NCI-H526 (cell line): ENCODE measurements at places on chromosomes 7 and 10.

GRCh38 chr10:9302140-9302746 is 1247.8 kb downstream of the GATA3 start:
- peak; percentile 62 for DNase-seq

DNA sequence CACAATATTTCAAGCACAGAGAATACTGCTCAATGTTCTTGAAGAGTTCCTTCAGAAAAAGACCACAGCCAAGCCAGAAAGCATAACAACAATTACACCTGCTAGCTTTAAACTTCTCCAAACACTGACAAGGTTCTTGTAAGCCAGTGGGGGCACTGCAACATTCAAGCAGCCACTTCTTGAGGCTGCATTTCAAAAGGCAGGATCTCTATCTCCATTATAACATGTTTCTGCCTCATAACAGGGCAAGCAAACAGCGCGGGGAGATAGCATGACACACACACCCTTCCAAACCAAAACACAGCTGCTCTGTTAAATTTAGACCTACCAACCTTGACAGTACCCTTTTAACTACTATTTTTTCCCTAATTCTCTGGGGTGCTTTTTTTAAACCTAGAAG is 30.8 kb downstream of the CHCHD3 start:
- peak; percentile 19 for DNase-seq

DNA sequence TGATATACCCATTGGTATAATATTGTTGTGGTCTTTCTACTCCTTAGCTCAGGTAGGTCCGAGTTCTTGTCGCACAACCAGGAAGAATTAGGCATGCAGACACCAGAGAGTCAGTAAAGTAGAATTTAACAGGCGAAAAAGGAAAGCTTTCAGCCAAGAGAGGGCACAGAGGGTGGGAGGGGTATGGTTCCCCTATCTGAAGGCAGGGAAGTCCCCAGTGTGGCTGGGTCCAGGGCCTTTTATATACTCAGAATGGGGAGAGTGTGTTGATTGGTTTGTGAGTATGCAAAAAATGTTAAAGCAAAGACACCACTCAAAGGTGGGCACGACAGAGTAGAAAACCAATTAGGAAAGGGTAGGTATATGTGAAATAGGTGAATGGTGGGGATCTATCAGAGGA is 53.9 kb downstream of the IMMP2L start:
- no peak for DNase-seq

DNA sequence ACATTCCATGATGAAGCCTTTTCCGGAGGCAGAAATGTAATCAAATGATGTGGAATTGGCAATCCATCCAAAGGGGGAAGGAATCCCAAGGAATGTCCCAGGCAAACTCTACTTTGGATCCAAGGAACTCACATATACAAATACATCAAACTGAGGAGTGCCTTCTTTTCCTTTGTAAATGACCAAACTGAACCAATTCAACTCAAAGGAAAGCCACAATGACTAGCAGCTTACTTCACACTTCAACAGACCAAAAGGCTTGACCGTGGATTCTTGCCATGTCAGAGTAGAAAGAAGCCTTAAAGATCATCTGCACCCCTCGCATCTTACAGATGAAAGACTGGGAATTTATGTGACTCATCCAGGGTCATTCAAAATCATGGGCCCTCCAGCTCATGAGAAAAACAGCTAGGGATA is 79.7 kb upstream of the MACROH2A2 start:
- no peak for DNase-seq

GRCh38 chr7:27080844-27081436 is 14.9 kb downstream of the HOXA1 start:
- DNase-seq: no peak

DNA sequence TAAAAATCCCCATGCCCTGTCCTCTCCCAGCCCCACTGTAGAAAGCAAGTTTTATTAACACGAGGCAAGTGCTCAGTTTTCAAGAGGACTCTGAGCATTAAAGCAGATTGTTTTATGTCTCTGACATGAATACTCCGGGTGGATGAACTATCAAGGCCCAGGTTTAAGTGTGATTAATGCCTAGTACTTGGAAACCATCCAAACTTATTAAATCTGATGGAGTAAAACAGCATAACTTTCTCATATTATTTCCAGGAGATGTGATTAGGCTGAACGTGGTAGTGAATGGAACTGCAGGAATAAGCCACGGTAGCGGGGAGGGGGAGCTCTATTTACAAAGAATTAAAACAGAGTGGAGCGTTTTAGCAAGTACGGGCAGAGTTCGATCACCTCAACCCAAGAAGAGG is 144.2 kb upstream of the RNF32 start:
- DNase-seq: no peak

GRCh38 chr7:29237489-29237888 is 42.9 kb downstream of the CHN2 start:
- no peak for DNase-seq

- DNase-seq: no peak
Measured at GRCh38 chr10:78065611-78066010, 31.9 kb downstream of the RPS24 start.

GRCh38 chr7:154777489-154777888 is 225.4 kb downstream of the PAXIP1 start:
- peak; percentile 45 for DNase-seq

DNA sequence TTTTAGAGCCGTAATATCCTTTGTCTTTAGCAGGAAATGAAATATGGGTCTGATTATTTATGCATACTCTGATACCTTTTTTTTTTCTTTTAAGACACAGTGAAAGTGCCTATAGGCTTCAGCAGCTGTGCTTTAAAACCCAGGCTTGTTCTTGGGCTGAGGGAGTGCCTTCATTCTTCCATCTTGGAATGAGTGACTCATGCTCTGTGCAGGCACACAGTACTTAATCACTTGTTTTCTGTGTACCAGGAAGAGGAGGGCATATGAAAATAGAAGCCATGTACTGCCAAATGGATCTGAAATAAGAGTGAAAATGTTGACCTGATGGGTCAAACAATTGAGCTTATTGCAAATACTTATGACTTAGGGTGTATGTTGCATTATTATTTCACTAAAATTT is 12.0 kb downstream of the INPP5F start:
- DNase-seq: no peak

DNA sequence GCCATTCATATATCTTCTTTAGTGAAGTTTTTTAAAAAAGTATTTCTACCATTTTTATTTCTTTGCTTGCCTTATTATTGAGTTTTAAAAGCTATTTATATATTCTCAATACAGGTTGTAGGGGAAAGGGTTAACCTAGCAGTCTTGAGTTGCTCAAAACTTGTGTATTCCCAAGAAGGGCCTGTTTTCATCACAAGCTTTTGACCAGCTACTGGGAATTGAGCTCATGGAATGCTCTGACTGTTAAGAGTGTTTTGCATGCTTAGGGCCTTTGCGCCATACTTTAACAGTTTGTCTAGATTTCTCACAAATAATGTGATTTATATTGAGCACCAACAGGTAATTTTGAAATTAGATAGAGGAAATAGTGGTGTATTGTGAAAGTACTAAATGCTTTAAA is 72.0 kb upstream of the CALCR start:
- DNase-seq: no peak

DNA sequence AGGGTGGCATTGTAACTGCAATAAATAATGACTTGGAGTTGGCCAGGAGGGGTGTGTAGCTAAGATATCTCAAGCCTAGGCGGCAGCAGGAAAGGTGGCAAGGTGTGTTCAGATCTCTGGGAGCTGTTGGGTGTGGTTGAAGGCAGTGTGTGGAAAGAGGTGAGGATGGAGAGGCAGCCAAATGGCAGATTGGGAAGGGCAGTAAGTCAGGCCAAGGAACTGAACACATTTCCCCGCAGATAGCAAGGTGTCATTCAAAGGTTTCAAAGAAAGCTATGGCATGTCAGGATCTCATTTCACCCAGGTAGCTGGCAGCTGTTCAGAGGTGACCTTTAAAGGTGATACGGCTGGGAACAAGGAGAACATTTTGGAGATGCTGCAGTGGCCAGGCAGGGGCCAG is 586.0 kb upstream of the MGMT start:
- DNase-seq: no peak

DNA sequence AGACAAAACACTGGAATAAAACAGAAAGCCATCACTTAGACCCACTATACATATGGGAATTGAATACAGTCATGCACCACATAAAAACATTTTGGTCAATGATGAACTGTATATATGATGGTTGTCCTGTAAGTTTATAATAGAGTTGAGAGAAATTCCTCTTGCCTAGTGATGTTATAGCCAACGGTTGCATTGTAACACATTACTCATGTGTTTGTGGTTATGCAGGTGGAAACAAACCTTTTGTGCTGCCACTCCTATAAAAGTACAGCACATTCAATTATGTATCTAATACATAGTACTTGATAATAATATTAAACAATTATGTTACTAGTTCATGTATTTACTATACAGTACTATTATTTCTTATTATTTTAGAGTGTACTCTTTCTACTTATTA is 381.2 kb upstream of the MBL2 start:
- no peak for DNase-seq

GRCh38 chr7:94396596-94396995 is 1.9 kb downstream of the COL1A2 start:
- DNase-seq: no peak

DNA sequence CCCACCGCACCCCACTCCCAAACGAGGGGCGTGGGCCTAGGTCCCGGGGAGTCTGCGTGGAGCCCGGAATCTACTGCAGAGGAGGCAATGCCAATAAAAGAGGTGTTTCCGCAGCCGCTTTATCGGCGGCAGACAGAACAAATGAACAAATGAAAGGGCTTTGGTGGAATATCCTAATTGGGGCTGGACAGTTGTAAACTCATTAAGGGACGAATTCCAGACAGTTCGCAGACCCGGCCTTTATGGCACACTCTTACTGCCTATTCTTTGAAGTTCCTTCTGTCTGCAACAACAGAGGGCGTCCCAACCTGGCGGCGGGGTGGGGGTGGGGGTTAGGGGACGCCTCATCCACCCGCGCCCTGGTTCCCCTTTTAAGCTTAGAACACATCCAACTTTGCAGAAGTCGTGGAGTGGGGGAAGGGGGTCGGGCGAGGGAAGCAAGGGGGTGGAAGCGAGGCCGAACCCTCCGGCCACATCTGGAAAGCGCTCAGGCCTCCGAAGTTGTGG is 4.1 kb downstream of the HOXA9 start:
- DNase-seq: no peak

DNA sequence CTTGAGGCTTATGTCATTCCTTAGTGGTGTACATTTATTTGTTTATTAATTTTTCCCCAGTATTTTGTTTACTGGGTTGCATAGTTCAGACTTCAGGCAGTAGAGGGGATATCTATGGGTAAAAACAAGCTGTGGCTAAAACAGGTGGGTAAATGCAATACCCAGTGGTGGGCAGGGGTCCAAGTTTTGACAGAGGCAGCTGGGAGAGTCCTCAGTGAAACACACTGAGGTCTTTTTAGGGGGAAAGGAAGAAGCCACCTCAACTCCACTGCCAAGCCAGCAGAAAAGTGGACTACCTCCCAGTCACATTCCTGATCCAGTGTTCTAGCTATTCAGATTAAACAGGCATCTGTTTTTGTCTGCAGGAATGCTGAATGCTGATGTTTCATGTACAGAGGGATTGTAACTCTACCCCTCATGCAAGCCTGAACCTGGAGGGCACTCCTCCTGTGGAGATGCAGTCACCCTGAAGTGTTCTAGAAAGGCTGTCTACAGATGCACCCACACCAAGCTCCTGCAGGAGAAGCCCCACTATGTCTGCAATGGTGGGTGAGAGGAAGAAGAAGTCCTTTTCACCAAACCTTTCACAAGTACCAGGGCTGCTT is 757.8 kb downstream of the INHBA start:
- DNase-seq: no peak

- no peak for DNase-seq
Measured at GRCh38 chr10:13700473-13701144, 113.8 kb downstream of the PRPF18 start.

GRCh38 chr10:34223658-34224057 is 591.4 kb downstream of the PARD3 start:
- no peak for DNase-seq

DNA sequence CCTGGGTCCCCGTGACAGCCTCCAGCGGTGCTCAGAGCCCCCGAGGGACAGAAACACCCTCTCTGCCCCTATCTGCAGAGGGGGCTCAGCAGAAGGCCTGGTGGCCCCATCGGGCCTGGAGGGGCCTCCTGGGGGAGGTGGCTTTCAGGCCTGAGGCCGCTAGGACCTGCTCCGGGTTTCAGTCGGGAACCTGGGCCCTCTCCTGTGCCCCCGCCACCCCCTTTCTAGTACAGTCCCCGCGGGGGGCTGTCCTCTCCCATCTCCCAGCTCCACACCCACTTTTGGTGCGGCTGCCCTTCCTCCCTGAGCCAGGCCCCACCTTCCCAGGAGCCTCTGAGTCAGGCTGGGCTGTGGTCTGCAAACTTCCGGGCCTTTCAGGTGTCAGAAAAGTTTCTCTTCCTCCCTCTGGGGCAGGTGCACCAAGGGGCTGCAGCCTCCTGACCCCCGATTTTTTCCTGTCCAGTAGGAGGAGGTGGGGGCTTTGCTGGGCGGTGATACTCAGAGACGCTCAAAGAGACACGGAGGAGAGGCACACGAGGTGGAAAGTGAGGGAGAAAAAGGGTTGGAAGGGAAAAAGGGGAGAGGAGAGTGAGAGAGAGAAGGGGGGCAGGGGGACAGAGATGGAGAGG is 692 bp downstream of the CARD11 start:
- no peak for DNase-seq

DNA sequence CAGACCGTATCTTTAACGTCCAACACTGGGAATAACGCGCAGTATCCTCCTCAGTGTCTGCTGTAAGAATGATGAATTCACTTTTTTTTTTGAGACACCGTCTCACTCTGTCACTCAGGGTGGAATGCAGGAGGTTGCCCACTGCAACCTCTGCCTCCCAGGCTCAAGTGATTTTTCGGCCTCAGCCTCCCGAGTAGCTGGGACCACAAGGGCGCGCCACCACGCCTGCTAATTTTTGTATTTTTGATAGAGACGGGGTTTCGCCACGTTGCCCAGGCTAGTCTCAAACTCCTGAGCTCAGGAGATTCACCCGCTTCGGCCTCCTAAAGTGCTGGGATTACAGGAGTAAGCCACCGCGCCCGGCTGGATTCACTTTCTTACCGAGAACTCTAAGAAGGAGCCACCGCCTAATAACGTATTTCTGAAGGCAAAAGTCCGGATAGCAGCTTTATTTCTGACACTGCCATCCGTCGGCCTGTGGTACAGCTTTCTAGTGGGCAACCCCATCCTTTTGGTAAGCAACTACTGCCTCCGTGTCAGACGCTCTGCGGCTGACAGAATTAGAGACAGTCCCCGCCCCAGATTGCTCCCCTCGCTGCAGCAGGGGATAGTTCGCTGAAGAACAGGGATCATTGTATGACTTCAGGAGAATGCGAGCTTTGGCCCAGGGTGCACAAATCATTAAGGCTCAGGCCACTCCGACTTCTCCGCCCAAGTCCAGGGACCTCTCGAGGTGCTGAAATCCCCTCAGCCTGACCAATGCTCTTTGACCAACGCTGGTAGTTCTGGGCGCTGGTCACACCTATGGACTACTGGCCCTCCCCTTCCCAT is 662 bp downstream of the POLR3A start:
- no peak for DNase-seq

- DNase-seq: no peak
Measured at GRCh38 chr7:82839555-82839954, 323.1 kb downstream of the PCLO start.

DNA sequence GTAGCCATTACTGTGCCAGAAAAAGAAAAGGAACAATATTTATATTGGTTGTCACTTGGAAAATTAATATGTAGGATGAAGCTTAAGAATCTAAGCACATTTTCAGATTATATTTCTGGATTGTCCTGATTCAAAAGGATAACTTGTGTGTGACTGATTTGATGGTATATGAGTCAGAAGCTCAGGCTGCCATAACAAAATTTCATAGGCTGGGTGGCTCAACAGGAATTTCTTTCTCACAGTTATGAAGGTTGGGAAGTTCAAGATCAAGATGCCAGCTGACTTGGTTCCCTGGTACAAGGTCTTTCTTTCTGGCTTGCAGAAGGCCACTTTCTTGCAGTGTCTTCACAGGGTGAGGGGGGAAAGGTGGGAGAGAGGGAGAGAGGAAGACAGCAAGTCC is 108.5 kb downstream of the ST7 start:
- DNase-seq: no peak
